Purkinje cell (primary cell): ENCODE measurements at places on chromosomes 1 and 21. TPM values are rescaled to one million over a fixed set of nuclear protein-coding genes. Genes with fewer than 3 reads are reported as not detected.

The NID1 gene
- 0.56 and 0.77 TPM in 2 replicates for polyA plus RNA-seq

The IGFN1 gene
- polyA plus RNA-seq, result 0.11 TPM in 1 of 2 replicates, not detected in the other

The KCNK1 gene
- polyA plus RNA-seq, result 160 and 186 TPM in 2 replicates

The SLC6A9 gene
- polyA plus RNA-seq, result 1.5 and 1.6 TPM in 2 replicates

The SDE2 gene
- polyA plus RNA-seq, result 3.3 and 5.2 TPM in 2 replicates

The MX2 gene
- polyA plus RNA-seq, result not detected in 2 replicates

The PLPP3 gene
- 39.5 and 40.9 TPM in 2 replicates for polyA plus RNA-seq

The CLCNKA gene
- polyA plus RNA-seq, result not detected in 2 replicates

The ARHGAP29 gene
- 3.1 and 4.7 TPM in 2 replicates for polyA plus RNA-seq

The TRPM2 gene
- polyA plus RNA-seq, result 4.9 and 6.2 TPM in 2 replicates

The TESK2 gene
- 0.27 and 1.2 TPM in 2 replicates for polyA plus RNA-seq
